ENCODE measurements at places on chromosomes 13 and 19. TPM values are rescaled to one million over a fixed set of nuclear protein-coding genes. Genes with fewer than 3 reads are reported as not detected.

The OBI1 gene
- 17.5 TPM for total RNA-seq

The OR10H1 gene
- total RNA-seq: not detected

The MEF2B gene
- 2.6 TPM for total RNA-seq

The SHD gene
- total RNA-seq: not detected

The GPR18 gene
- total RNA-seq: 11.4 TPM

The PTH2 gene
- not detected for total RNA-seq

The DKKL1 gene
- not detected for total RNA-seq

The ATP4B gene
- total RNA-seq: not detected

The PSG7 gene
- not detected for total RNA-seq

The ERICH4 gene
- not detected for total RNA-seq

The LILRA1 gene
- total RNA-seq: not detected

The DCLK1 gene
- total RNA-seq: not detected

The WDR88 gene
- total RNA-seq: not detected

Data from activated CD8-positive, alpha-beta T cell treated with anti-CD3 and anti-CD28 coated beads for 36 hours (primary cell).